Activated CD4-positive, alpha-beta T cell treated with anti-CD3 and anti-CD28 coated beads, Interleukin-2, amount 10 ng/mL, durations not matched to agents 7 days and 5 days (primary cell): ENCODE measurements at places on chromosomes 7 and 10. TPM values are rescaled to one million over a fixed set of nuclear protein-coding genes. Genes with fewer than 3 reads are reported as not detected.

GRCh38 chr10:65235846-65236245, 1690.0 kb upstream of the LRRTM3 start:
- DNase-seq, result no peak

The COL1A2 gene
- total RNA-seq, result 0.15 TPM

DNA sequence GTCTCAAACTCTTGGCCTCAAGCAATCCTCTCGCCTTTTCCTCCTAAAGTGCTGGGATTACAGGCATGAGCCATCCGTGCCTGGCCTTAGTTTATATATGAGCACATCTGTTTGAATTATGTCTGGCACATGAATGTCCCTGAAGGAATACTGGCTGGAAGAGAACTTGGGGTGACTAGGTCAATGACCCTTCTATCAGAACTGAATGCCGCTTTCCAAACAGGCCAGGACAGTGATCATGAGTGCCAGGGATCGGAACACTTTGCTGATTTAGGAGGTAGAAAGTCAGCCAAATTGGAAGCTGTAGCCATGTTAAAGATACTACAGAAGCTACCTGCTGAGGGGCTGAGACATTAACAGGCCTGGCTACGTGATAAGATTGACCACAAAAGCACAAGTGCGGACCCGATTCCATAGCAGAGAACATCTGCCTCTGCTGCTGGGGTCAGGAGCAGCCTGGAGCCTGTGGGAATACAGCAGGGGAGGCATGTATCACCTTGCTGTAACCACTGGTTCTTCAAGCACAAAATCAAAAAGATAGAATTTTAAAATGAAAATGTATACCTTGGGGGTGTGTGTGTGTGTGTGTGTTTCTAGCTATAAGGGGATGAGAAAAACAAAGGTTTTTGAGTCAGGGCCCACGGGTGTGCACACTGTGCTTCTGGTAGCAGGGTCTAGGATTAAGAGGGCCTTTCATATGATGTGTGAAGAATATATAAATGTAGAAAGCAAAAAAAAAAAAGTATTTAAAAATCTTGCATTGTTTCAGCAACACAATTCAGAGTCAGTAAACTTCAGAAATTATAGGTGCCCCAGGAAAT, 293.7 kb downstream of the BBS9 start:
- no peak for DNase-seq

The CNPY1 gene
- not detected for total RNA-seq

The GOLGA7B gene
- total RNA-seq, result 12.2 TPM

DNA sequence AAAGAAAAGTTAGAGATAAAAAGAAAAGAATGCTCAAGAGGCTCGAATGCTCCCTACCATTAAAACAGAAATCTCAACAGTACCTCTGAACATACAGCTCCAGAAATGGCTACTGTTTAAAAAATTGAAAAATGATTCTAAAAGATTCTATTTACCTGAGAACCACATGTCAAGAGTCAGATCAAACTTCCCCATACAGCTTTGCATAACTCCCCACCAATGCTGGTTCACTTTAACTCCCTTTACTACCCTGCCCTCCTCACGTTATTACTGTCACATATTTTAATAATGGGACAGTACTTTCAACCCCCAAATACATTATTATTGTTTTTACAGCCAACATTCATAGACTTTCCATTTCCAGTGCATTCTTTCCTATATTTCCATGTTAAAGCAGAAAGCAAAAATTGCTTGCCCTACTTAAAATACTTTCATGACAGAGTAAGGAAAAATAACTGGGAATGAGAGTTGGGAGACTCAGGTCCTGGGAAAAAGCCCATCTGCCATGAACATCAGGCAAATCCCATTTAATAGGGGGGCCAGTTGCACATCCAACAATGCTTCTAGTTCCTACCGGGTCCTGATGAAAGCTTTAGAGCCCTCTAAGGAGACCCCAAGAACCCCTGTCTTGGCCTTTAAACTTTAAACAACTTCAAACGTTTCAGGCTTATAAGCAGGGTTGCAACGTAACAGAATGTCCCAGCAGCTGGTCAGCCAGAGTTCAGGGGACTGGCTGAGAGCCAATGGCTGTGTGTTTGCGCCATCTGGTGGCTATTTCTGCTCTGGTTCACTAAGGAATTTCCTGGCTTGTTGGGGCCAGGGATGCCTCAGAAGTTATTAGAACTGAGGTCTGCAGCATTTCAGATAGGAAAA, 247.4 kb downstream of the ELMO1 start:
- peak; percentile 50 for DNase-seq

The WDR86 gene
- total RNA-seq, result 0.29 TPM

- DNase-seq, result no peak
Measured at GRCh38 chr7:80053124-80053523, 81.5 kb upstream of the GNAI1 start.

DNA sequence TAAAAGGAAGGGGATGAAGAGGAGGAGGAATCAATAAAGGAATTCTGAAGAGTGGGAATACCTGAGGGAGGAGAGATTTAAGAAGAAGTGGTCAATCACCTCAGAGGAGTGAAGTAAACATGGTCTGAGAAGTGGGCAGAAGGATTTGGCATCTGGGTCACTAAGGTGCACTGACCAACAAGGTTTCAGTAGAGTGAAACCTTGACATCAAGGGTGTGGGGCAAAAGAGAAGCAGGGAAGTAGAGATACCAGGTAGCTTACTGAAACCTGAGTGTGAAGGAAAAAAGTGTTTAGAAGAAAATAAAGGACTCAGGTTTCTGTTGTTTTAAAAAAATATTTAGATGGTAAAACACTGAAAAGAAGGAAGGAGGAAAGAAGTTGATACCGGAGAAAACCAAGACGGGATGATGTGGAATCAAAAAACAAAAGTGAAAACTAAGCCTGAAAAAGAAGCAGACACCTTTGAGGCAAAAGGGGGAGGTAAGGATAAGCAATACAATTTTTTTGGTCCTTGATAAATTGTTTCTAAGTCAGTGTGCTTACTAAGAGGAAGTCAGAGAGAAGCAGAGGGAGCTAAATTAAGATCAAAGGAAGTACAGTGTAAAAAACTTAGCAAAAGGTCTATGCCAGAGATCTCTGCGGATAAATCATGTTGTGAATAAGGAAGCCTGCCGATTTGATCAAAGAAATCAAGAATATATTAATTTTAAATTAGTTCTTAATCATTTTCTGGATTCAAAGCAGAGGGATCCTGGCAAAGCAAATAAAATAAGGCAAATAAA, 137.2 kb upstream of the GPR22 start:
- no peak for DNase-seq

- no peak for DNase-seq
Measured at GRCh38 chr10:49767752-49768151, 5.6 kb upstream of the OGDHL start.

DNA sequence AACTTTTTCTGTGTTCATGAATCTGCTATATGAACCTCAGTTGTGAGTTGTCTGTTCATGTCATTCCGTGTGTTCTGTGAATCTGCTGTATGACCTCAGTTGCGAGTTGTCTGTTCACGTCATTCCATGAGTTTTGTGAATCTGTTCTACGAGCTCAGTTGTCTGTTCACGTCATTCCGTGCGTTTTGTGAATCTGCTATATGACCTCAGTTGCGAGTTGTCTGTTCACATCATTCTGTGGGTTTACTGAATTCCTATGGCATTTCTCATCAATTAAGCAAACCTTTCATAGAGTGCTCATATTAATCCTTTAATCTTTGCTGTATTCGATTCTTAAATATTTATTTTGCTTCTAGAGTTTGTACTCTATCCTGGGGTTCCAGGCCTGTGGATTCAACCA, 150.6 kb downstream of the DIP2C start:
- no peak for DNase-seq
